ENCODE measurements at places on chromosomes 6 and 20.

- no peak for DNase-seq
Observed at GRCh38 chr20:47665221-47665991, 119.9 kb downstream of the SULF2 start.

GRCh38 chr6:43750622-43751021 lies 19.4 kb upstream of the VEGFA start:
- DNase-seq: no peak

- no peak for DNase-seq
Observed at GRCh38 chr6:166461821-166462460, 79.2 kb upstream of the MPC1 start.

- no peak for DNase-seq
Observed at GRCh38 chr6:35970181-35970580, 49.3 kb upstream of the SRPK1 start.

DNA sequence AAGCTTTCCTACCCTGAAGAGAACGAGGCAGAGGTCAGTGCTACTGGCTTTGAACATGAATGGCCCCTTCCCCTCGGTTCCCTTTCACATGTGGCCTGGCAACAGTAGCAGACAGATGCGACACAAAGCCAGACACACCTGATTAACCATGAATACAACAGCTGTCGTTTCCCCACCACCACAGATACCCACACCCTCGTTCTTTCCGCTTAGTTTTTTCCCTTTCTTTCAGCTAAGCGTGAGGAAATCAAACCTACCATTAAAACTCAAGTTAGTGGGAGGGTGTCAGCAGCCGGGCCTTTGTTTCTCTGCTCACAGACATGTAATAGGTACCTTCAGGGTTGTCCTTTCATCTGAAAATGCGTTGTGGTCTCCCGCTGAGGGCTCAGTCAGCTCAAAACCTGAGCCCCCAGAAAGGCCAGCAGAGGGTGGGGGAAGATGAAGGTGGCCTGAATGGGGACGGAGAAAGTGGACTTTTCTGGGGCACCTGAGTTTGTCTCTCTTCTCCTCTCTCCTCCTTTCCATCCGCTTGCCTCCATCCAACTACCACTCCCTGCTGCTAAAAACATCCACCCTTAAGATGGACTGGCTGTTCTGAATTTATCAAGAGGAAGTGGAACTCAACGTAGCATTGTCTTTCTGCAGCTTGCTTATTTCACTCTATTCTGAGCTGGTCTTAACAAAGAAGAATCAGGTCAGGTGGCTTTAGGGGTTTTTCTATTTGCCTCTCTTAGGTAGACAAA lies 516.6 kb upstream of the JARID2 start:
- no peak for DNase-seq

GRCh38 chr6:27422651-27423332 lies 34.2 kb downstream of the ZNF391 start:
- DNase-seq: no peak

GRCh38 chr6:136696783-136697364 lies 95.4 kb downstream of the MAP3K5 start:
- DNase-seq: no peak

DNA sequence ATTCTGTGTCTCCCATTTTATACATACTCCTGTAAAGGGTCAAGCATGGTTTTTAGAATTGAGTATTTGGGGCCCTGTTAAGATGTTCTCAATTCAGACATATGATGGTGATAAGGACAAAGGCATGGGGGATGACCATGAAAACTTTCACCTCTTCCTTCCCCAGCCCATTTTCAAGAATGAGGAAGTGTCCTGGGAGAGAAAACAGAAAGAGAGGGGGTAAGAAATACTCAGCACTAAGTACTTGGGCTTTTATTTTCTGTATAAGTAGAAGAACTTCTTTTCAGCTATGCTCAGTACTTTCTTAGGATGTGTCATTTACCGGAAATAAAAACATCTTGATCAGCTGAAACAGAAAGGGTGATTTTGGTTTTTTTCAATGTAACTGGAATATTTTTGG lies 10.9 kb upstream of the MBOAT1 start:
- no peak for DNase-seq

DNA sequence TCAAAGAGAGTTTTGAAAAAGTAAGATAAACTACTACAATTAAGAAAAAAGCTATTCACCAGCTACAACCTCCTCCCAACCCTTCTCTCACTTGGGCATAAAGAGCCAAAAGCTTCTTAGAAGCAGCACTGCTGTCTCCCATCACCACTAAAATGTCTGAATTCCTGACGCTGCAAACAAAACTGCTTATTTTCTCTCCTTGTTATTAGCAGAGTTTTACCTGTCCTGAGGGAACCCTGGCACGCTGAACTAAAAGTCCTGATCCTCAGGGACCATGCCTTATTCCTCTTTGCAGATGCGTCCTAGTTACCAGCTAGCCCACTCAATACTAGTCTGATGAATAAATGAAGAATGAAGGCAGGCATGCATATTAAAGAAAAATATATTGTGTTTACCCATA lies 1.1 kb downstream of the HACE1 start:
- DNase-seq: no peak

DNA sequence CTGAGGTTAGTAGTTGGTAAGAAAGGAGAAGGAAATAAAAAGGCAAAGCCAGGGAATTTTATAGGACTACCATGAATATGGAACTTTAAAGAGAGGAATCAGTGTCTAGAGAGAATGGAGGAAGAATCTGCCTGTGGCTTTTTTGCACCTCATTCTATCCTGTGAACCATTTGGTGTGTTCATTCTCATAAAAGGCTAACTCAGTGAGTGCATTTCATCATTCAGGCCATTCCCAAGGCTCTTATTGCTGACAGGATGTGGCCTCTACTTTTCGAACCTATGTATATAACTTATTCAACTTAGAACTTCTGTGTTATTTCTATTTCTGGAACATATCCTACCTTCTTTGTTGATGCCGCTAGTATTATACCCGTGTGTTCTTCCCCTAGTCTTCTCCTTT lies 27.1 kb downstream of the HSF2 start:
- no peak for DNase-seq

- DNase-seq: no peak
Observed at GRCh38 chr20:17790296-17790695, 90.5 kb downstream of the BANF2 start.

DNA sequence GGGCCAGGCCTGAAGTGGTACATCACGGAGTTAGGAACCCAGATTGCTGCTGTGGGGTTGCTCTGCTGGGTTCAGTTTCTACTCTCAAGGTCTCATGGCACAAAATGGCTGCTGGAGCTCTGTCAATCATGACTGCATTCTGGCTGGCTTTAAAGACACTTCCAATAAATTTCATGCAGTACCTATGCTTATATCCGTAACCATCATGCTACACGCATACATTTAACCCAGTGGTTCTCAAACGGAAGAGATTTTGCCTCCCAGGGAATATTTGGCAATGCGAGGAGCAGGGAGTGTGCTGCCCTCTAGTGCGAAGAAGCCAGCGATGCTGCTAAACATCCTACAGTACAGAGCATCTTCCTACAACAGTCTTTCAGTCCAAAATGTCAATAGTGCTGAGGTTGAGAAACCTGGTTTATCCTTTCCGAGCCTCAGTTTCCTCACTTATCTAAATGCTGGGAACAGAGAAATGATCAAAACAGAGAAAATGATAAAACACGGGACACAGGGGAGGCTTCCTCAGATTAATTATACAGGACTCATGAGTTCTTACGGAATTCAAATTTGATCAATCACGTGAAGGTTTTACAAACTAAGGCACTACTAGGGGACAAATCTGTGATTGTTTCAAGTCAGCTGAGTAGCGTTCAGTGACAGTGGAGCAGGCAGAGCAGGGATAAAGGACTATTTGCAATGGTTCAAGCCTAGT lies 9.6 kb upstream of the SLC2A10 start:
- no peak for DNase-seq

GRCh38 chr6:16140607-16141006 lies 11.7 kb downstream of the MYLIP start:
- DNase-seq: no peak

GRCh38 chr6:80689716-80690395 lies 583.4 kb downstream of the BCKDHB start:
- no peak for DNase-seq

Data from NCI-H2029 treated with DMSO at 0.1 percent for 48 hours (cell line).